ENCODE measurements at places on chromosomes 1 and 21. TPM values are rescaled to one million over a fixed set of nuclear protein-coding genes. Genes with fewer than 3 reads are reported as not detected.

GRCh38 chr1:238063454-238063853 lies 172.7 kb upstream of the ZP4 start:
- peaks cover 38% of the 10 kb centered on the region for H3K4me1 ChIP-seq
- H3K36me3 ChIP-seq: no peaks in the 10 kb centered on the region
- H3K27ac ChIP-seq: peak overlapping the region; percentile 95
- peak; percentile 90 for DNase-seq
- no peaks in the 10 kb centered on the region for H3K27me3 ChIP-seq

DNA sequence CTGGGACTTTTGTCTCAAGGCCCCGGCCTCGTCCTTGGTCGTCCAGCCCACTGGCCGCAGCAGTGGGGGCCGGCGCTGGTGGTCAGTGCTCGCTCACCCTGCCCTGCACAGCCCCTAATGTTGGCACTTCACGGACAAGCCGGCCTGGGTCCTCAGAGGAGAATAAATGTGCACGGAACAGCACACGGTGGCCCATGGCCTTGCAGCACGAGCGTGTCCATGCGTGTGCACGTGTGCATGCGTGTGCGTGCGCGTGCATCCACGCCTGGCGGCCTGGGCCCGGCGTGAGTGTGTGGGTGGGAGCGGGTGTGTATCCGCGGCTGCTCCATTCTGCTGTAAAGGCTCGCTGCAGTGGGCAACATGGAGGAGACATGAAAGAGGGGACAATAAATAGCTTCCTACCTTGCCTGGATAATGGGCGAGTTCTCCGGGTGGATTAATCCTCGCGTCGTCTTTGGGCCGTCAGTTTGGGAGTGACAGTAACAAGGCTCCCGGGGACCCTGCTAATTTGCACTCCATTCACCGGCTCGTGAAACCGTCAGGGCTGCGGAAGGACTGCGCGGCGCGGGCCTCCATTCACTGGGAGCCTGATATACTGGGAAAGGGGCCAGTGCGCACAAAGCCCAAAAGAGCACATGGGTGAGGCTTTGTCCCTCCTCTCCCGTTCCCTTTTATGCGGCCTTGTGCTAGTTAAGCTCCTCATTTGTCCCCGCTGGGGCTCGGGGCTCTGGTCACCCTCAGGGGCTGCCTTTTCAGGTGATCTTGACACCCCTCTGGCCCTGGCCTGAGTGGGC lies 142.8 kb downstream of the PRDM16 start:
- H3K4me3 ChIP-seq: no peak overlapping the region
- peaks cover 97% of the 10 kb centered on the region for H3K27me3 ChIP-seq
- DNase-seq: no peak
- no peaks in the 10 kb centered on the region for H3K36me3 ChIP-seq
- no peaks in the 10 kb centered on the region for H3K4me1 ChIP-seq

DNA sequence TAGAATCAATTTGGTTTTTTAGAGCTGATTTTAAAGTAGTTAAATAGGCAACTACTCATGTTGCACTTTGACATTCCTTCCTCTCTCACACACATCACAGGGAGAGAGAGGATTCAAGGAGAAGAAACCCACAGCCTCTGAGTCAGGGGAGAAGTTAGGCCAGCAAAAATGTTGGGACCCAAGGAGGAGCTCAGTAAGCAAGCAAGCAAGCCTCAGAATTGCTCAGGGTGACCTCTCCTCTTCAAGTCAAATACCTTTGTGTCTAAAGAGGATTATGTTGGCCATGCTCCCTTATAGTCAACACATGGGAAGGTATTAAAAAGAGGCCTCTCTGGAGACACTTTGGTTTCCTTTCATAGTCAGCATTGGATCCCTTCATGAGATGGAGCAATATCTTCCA lies 80.5 kb upstream of the WARS2 start:
- H3K27ac ChIP-seq: no peak overlapping the region
- no peaks in the 10 kb centered on the region for H3K36me3 ChIP-seq
- no peaks in the 10 kb centered on the region for H3K27me3 ChIP-seq
- no peaks in the 10 kb centered on the region for H3K4me1 ChIP-seq
- DNase-seq: no peak
- H3K4me3 ChIP-seq: no peak overlapping the region

DNA sequence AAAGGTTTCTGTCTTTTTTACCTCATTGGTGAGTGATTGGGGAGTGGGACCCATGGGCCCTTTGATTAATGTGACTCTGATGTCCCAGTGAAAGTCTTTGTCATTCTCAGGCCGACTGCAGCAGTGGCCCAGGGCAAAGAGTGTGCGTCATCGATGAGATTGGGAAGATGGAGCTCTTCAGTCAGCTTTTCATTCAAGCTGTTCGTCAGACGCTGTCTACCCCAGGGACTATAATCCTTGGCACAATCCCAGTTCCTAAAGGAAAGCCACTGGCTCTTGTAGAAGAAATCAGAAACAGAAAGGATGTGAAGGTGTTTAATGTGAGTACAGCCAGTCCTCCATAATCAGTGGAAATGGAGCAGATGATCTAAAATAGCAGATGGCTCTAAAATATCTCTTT lies 19.4 kb downstream of the NTPCR start:
- H3K4me1 ChIP-seq: no peaks in the 10 kb centered on the region
- no peak for DNase-seq
- H3K27ac ChIP-seq: no peak overlapping the region
- H3K4me3 ChIP-seq: no peak overlapping the region
- peaks cover 53% of the 10 kb centered on the region for H3K36me3 ChIP-seq

- no peaks in the 10 kb centered on the region for H3K36me3 ChIP-seq
- no peaks in the 10 kb centered on the region for H3K27me3 ChIP-seq
- H3K27ac ChIP-seq: no peak overlapping the region
- no peak overlapping the region for H3K4me3 ChIP-seq
Observed at GRCh38 chr1:172239901-172240300, 180.6 kb upstream of the C1orf105 start.

DNA sequence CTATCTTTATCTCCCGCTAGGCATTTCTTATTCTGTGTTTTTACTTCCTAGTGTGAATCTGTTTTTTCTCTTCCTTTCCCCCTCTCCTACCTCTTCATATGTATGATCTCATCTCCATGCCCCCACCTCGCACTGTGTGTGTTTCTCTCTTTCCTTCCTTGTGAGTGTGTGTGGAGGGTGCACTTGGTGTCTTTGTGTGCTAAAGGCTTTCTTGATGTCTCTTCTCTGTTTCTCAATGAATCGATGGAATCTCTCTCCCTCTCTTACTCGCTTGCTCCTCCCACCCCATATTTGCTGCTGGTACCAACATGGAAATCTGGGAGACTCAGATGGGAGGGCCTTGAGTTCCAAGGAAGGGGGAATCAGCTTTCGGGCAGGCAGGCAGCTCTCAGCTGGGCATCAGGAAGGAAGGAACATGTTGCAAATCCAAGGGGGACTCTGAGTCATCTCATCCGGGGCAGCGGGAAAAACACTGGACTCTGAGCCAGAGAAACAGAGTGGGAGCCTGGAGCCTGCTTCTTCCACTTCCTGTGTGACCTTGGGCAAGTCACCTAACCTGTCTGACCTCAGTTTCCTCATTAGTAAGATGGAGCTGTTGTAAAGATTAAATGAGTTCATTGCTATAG lies 147.5 kb downstream of the PTPRU start:
- peaks cover 16% of the 10 kb centered on the region for H3K4me1 ChIP-seq
- DNase-seq: peak; percentile 27
- no peak overlapping the region for H3K27ac ChIP-seq
- no peak overlapping the region for H3K4me3 ChIP-seq
- no peaks in the 10 kb centered on the region for H3K36me3 ChIP-seq

DNA sequence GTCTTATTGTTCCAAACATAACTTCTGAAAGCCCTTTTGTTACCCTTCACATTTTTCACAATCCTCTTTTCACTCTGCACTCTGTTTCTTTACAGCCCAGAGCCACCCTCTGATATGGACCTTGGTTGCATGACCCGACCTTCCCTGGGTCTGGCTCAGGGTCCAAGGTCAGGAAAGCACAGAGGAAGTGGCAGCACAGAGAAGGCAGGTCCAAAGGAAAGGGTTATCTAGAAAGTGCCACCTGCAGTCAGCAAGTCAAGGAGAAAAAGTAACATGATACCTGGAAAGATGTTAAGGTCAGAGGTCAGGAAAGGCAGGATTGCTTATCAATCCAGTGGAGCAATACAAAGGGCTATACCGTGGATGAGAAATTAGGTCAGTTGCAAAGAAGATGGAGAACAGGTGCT lies 18.4 kb downstream of the BCAR3 start:
- H3K4me3 ChIP-seq: no peak overlapping the region
- H3K36me3 ChIP-seq: peaks cover 89% of the 10 kb centered on the region
- no peak for DNase-seq
- H3K27me3 ChIP-seq: no peaks in the 10 kb centered on the region

- no peak overlapping the region for H3K27ac ChIP-seq
- DNase-seq: no peak
- H3K4me3 ChIP-seq: no peak overlapping the region
- no peaks in the 10 kb centered on the region for H3K27me3 ChIP-seq
- peaks cover 9% of the 10 kb centered on the region for H3K4me1 ChIP-seq
Observed at GRCh38 chr1:235470741-235471439, 33.4 kb downstream of the B3GALNT2 start.

DNA sequence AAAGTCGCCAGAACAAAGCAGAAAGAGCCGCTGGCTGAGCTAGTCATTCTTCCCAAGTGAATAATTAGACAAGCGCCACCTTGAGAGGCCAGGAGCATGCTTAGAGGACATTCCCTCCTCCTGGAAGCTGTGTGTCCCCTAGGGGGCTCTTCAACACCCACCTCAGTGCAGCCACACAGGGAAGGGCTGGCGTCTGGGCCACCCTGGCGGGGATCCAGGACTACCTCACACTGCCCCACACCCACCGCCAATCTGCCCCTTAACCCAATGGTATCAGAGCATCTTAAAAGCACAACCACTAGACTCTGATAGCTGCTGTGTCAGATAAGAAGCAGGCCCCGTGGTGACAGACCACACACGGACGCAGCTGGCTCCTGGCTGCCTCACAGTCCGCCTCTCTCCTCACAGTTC lies 24.9 kb downstream of the SETD4 start:
- H3K4me3 ChIP-seq: no peak overlapping the region
- no peaks in the 10 kb centered on the region for H3K27me3 ChIP-seq
- no peak overlapping the region for H3K27ac ChIP-seq
- H3K36me3 ChIP-seq: peaks cover 22% of the 10 kb centered on the region

DNA sequence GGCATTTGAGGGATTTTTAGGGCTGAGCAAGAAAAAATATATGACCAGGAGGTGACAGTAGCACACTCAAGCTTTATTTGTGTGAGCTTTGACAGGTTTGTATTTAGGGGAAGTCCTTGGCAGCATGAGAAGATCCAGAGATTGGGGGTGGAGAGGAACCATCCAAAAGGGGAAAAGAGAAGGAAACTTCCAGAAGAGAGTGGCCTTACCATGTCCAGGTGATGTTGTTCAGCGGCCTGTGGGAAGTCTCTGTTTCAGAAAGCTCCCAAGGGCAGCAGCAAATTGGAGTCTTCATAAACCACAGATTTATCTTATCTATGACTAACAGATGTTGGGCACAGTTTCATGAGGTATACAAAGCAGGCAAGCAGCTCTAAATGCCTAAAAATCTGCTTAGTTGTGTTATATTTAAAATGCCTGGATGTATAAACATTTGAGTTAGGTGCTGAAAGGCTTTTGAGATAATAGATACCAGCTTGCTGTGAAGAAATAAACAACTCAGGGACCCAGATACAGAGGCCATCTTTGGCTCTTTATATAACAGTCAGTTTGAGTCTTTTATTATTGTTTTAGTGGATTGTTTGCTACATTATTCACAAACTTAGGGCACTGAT lies 21.2 kb upstream of the ADAR start:
- H3K4me1 ChIP-seq: peaks cover 11% of the 10 kb centered on the region
- peaks cover 22% of the 10 kb centered on the region for H3K27me3 ChIP-seq
- no peak overlapping the region for H3K4me3 ChIP-seq
- H3K36me3 ChIP-seq: peaks cover 3% of the 10 kb centered on the region
- no peak overlapping the region for H3K27ac ChIP-seq
- no peak for DNase-seq

GRCh38 chr1:151547119-151547899 lies 7.2 kb downstream of the TUFT1 start:
- H3K4me1 ChIP-seq: peaks cover 60% of the 10 kb centered on the region
- peak overlapping the region; percentile 21 for H3K4me3 ChIP-seq
- H3K27me3 ChIP-seq: no peaks in the 10 kb centered on the region
- peak overlapping the region; percentile 89 for H3K27ac ChIP-seq
- DNase-seq: peak; percentile 99

DNA sequence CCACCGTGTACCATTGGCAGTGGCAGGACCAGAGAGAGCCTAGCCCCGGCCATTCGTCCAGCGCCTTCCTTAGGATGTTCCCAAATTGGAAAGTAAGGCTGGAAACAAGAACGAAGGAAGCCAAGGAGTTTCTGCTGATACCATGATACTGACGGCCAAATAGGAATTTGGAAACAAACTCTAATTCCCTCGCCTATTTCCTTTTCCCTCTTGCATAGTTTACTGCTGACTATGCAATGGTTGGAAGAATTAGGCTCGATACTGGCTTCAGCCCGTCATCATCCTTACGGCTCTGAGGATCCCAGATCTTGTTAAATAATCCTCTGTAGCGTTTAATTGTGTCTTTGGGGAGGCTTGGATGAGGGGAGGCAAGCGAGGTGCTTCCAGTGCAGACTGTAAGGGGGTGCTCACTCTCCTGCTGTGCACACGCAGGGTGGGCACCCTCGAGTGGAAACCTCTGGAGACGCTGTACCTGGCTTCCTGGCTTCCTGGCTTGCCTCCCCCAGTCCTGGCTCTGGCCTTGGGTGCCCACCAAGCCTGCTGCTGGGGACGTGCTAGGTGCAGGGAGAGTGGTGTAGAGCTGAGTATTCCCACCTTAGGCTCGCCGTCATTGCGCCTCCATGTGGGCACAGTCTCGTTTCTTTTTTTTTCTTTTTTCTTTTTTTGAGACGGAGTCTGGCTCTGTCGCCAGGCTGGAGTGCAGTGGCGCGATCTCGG lies 27.4 kb upstream of the CAMTA1 start:
- H3K36me3 ChIP-seq: no peaks in the 10 kb centered on the region
- H3K27me3 ChIP-seq: peaks cover 34% of the 10 kb centered on the region
- no peak overlapping the region for H3K27ac ChIP-seq
- no peaks in the 10 kb centered on the region for H3K4me1 ChIP-seq

DNA sequence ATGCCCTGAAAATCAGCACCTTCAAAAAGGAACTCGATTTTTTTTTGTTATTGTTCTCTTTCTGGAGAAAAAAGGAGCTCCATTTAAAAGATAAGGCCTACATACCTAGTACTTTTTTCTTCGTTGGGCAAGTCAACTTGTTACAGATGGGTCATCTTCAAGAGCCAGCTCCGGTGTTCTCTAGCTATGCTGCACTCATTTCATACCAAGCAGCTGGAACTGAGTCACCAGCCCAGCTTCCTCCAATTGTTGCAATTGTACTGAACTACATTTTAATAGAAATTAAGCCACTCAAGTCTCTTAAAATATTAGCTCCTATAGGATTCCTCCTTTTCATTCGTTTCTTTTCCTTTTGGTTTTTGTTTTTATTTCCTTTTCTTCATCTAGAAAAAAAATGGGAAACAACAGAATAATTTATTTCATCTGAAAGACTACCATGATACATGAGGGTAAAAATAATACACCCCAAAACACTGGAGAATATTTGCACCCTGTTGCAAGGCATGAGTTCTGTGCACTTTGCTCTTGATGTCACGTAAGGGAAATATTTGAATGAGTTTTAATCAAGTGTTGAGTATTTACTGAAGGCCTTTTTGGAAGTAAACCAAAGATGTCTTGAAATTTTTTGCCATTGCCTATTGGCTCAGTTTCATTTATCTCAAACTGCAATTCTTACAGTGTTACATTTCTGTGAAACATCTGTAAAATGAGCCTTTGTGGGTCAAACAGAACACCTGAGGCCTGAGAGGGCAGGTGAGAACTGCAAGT lies 60.5 kb downstream of the CLIC4 start:
- no peak overlapping the region for H3K4me3 ChIP-seq
- H3K27me3 ChIP-seq: no peaks in the 10 kb centered on the region
- no peak overlapping the region for H3K27ac ChIP-seq
- peaks cover 7% of the 10 kb centered on the region for H3K4me1 ChIP-seq

Gene LUZP1
- total RNA-seq: 17.8 TPM

Gene MEF2D
- 27.4 TPM for total RNA-seq

Gene KCNQ4
- total RNA-seq: 2.5 TPM

Gene SLC16A4
- 0.29 TPM for total RNA-seq
